ENCODE measurements at places on chromosomes 2 and 18.

- DNase-seq, result no peak
Measured at GRCh38 chr2:203830304-203831055, 37.1 kb upstream of the CTLA4 start.

DNA sequence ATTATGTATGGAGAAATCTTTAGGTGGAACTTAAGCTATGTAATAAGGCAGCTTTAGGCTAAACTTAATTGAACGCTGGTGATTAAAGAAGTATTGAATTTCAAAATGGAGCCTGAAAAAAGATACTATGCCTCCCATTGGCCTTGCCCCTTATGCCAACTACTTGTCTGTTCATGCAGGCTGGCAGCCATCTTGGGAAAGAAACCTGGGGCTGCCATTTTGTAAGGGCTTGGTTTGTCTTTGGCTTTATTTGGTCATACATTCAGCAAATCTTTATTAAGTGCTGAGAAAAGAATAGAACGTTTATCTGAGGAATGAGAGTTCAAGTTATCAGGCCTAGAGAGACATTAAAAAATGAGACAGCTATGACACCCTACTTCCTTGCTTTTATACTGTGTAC lies 231.3 kb downstream of the KCNE4 start:
- DNase-seq, result no peak

DNA sequence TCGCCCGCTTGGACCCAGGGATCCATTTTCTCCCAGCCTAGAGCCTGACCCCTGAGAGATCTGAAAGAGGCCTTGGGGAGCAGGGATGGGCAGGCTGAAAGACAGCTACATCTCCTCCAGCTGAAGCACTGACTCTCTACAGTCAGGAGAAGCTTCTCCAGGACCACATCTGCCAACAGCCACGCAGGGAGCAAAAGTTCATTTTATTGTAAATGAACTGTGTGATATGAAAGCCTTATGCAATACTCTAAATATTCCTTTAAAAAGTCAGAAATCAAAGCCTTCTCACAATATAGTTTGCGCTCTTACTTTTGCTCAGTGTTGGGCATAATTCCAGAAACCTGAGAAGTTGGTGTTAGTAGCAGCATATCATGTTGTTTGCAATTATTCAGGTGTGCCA lies 428.9 kb upstream of the RAB6C start:
- no peak for DNase-seq

- DNase-seq, result no peak
Measured at GRCh38 chr2:120489023-120489422, 143.1 kb downstream of the INHBB start.
